Ureter (tissue), 1 donor: ENCODE measurements at places on chromosomes 4 and X. TPM values are rescaled to one million over a fixed set of nuclear protein-coding genes. Genes with fewer than 3 reads are reported as not detected.

The LDB2 gene
- 63.3 TPM for total RNA-seq

The UGT2B15 gene
- 0.47 TPM for total RNA-seq

The P2RY8 gene
- 3.4 TPM for total RNA-seq

The TMPRSS11F gene
- total RNA-seq: not detected

The ESX1 gene
- not detected for total RNA-seq

The F11 gene
- total RNA-seq: not detected

The UCP1 gene
- not detected for total RNA-seq

The RTL9 gene
- total RNA-seq: not detected

The NSUN7 gene
- total RNA-seq: 8.5 TPM
